ENCODE measurements at places on chromosomes 2 and 18. TPM values are rescaled to one million over a fixed set of nuclear protein-coding genes. Genes with fewer than 3 reads are reported as not detected.

GRCh38 chr18:22765896-22766295, 167.2 kb upstream of the RBBP8 start:
- no peak for DNase-seq

GRCh38 chr2:62785216-62785615, 79.7 kb downstream of the EHBP1 start:
- no peak for DNase-seq

GRCh38 chr2:186751790-186752189, 57.9 kb downstream of the FAM171B start:
- DNase-seq = no peak

GRCh38 chr2:57432528-57432927, 614.1 kb upstream of the VRK2 start:
- no peak for DNase-seq

GRCh38 chr18:50307400-50307737, 19.9 kb upstream of the CXXC1 start:
- no peak for DNase-seq

DNA sequence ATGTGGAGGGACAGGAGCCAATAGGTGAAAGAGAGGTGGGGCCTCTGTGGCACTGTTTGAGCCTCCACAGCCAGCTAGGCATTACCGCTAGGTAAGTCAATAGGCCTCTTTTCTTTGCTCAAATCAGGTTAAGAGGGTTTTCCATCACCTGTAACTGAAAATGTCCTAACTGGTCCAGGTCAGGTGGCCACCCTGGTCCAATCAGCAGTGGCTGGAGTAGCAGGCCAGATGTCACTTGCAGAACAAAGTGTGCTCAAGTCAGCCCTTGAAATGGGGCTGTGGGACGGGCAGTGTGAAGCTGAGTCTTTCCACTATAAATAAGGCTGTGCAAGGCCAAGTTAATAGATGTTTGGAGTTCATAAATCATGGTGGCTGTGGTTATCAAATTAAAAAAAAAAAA, 20.9 kb downstream of the FBXO36 start:
- no peak for DNase-seq

DNA sequence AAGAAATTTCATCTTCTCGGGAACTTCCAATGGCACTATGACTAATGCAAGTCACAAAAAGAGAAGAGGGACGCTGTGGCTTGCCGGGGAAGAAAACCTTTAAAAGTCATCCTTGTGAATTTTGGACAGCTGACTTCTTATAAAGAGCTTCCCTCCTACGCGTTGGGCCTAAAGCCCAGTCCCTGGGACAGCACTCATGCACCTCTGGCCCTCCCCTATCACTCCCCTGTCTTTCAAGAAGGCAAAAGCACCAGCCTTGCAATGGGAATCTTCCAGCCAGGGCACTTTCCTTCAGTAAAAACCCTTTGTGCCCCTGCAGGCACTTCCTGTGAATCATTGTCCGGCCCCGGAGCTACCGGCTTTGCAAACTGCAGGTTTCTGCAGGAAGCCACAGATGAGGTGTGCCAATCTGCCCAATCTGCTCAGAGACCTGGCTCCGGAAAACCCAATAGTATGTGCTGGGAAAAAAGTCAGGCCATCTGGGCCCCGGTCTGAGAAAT, 7.1 kb downstream of the MREG start:
- DNase-seq = peak; percentile 76

GRCh38 chr2:107595749-107596148, 230.9 kb upstream of the RGPD4 start:
- DNase-seq = peak; percentile 90

DNA sequence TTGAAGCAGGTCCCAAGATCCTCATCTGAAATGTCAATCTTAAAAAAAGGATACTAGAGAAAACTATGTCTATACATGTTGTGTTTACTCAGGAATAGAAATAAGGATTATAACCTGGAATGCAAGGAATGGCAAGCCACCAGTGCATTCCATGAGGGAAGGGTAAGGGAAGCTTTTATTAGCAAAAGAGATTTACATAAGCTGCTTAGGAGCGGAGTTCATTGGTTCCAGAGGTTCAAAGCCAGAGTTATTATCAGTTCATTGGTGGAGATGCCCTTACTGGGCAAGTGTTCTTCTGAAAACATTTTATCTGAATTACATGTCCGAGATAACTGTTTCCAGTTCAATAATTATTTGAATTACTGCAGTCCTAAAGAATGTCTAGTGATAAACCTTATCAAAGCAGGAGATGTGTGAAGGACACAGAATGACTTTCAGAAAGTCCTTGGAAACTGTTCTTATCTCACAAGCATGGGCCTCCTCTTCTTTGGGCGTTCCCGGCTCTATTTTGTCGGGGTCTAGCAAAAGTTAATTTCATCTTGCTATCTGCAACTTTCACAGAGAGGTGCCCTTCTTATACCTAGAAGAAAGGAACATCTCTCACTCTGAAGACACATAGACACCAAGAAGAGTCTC, 23.5 kb downstream of the COMMD1 start:
- DNase-seq = no peak

GRCh38 chr18:21593540-21594257, 6.8 kb downstream of the ESCO1 start:
- no peak for DNase-seq

GRCh38 chr2:240269886-240270285, 129.4 kb upstream of the OTOS start:
- DNase-seq = no peak

- no peak for DNase-seq
These were observed 31.3 kb upstream of the SLC25A52 start for GRCh38 chr18:31791817-31792579.

- no peak for DNase-seq
These were observed 40.8 kb upstream of the PTMA start for GRCh38 chr2:231667496-231667895.

- peak; percentile 55 for DNase-seq
These were observed 45.9 kb downstream of the RPIA start for GRCh38 chr2:88737385-88737784.

DNA sequence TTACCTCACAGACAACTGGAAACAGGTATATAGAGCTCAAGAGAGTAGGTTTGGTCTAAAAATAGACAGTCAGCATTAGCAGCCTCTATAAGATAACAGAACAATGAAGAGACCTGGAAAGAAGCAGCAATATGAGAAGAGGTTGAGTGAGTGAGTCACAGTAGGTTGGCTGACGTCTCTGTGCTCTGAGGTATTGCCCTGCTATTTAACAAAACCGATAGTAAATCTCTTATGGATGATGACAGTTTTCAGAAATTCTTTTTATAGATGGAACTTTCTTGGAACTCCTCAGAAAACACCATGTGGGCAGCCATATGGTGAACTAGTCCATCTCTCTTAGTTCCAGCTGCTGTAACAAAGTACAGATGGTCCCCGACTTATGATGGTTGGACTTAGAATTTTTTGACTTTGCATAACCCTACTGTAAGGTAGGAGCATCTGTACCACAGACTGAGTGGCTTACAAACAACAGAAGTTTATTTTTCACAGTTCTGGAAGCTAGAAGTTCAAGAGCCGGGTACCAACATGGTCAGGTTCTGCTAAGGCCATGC, 123.5 kb downstream of the MBD2 start:
- DNase-seq = peak; percentile 40

DNA sequence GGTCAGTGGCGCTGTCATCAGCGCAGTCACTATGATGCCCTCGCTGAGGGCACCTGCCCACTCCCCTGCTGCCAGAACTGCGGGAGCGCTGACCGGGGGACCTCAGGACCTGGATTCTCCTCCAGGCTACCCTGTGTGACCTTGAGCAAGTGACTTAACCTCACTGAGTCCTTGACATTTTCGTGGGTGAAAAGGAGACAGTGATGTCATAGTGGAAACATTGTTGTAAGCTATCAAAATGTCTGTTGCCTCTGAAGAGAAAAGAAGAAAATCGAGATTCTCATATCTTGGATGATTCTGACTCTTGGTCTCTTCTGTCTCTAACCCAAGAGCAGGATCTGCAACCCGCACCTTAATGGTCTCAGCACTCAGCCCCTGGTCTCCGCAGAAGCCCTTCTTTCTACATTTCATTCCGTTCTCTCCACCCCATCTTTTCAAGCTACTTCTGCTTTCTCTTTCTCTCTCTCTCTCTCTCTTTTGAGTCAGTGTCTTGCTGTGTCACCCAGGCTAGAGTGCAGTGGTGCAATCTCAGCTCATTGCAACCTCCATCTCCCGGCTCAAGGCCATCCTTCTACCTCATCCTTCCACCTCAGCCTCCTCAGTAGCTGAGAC, 978 bp upstream of the TUBA4A start:
- peak; percentile 66 for DNase-seq

DNA sequence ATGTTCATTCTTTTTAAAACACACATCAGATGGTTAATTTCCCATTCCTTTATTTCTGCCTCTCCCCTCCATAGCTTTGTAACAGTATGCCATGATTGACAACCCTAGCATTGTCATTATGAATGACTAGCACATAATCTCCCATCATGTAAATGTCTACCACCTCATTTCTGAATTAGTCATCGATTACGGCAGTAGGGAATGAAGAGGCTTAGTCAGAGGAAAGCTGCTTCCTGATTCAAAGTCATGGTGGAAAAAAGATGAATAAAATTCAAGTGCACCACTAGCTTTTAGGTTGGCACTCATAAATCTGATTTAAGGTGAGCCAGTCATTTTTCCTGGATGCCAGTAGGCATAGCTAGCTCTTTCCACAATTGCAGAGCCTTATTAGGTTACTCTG, 19.1 kb upstream of the ACMSD start:
- peak; percentile 57 for DNase-seq

GRCh38 chr18:49052891-49053644, 102.3 kb upstream of the SMAD7 start:
- peak; percentile 98 for DNase-seq

DNA sequence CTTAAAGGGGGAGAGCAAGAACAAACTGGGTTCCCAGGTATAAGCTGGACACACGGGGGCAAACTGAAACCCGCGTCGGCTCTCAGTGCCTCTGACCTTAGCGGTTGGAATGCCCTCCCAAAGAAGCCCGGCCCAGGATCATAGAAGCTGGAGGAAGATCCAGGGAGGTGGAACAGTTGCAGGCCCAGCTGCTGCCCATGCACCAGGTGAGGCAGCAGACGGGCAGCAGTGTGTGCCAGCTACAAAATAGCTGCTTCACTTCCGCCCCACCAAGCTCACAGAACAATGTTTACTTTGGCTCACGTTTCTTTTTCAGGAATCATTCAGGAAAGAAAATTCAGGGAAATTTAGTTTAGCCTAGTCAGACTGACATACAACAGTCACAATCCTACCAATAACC, 3.9 kb upstream of the ERMN start:
- no peak for DNase-seq

Gene EGR4
- total RNA-seq = not detected

Gene CLASP1
- total RNA-seq = 37.4 TPM

Gene SKOR2
- total RNA-seq = not detected

Gene ONECUT2
- total RNA-seq = not detected

Gene UGT1A10
- total RNA-seq = not detected

Gene REG1B
- not detected for total RNA-seq

Gene AP1S3
- total RNA-seq = 1.8 TPM

Gene DTNB
- 1.1 TPM for total RNA-seq

All from GM23248 (cell line).